ENCODE measurements at places on chromosomes 13 and 19.

DNA sequence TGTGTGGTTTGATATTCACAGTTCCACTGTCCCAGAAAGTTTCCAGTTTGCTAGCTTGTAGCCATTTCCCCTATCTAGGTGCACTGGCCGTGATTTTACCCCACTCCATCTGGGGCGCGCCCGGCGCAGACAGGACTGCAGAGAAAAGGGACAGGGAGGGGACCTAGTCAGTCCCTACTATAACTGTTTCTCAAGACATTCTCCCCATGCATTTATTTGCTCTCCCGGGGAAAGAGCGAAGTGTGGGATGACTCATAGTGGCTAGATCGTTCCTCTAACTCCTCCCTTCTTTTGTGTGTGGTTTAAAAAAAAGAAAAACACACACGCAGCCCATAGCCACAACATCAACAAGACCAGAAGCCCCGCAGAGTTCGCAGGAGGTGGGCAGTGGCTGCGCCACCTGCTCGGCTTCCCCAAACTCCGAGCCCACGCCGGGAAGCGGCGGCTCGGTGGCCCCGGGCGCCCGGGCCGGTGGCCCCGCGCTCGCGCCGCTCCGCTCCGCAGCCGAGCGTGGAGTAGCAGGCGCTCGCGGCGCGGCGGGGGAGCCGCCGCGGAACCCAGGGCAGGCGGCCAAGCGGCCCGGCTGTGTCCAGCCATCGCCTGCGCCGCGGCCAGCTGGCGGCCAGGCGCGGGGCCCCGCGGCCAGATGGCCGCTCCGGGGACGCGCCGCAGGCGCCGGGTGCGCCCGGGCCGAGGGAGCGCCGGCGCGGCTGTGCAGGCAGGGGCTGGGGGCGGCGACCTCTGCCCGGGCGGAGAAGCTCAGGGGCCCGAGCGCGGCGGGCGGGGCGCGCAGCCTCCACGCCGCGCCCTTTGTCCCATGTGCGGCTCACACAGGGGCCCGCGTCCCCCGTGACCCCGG is 653 bp downstream of the TMTC4 start:
- DNase-seq: peak; percentile 67

GRCh38 chr13:66074018-66074615 is 1156.0 kb downstream of the PCDH9 start:
- no peak for DNase-seq

DNA sequence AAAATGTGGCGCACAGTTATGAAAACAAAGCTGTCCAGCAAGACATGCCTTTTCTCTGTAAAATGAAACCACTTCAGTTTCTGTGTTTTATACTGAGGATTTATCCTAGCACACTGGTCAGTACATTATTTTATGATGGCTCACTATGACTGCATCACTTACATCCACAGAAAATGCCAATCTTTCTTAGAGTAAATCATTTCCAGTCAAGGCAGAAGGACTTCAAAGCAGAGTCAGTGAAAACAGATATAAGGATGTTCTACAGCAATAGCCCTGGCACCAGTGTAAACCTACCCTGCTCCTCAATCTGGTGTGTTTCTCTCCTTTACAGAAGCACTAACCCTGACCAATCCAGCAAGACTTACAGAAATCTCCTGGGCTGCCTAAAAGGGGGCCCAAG is 473.5 kb downstream of the GPC6 start:
- no peak for DNase-seq

- DNase-seq: no peak
Observed at GRCh38 chr13:63425131-63425530, 2009.5 kb upstream of the PCDH20 start.

DNA sequence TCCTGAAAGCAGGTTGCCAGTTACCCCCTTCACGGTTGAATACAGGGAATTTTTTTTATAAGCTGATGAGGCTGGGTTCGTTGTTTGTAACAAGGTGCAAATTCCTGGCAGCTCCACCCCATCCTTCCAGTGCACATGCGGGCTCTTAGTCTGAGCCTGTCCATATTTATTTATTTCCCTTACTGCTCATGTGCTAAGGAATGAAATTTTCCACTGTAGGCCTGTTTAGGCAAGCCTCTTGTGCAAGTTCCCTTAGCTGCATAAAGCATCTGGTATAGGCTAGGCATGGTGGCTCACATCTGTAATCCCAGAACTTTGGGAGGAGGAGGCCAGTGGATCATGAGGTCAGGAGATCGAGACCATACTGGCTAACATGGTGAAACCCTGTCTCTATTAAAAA is 560.9 kb upstream of the PCDH9 start:
- DNase-seq: no peak

GRCh38 chr19:15640904-15641597 is 354 bp downstream of the CYP4F3 start:
- DNase-seq: no peak

DNA sequence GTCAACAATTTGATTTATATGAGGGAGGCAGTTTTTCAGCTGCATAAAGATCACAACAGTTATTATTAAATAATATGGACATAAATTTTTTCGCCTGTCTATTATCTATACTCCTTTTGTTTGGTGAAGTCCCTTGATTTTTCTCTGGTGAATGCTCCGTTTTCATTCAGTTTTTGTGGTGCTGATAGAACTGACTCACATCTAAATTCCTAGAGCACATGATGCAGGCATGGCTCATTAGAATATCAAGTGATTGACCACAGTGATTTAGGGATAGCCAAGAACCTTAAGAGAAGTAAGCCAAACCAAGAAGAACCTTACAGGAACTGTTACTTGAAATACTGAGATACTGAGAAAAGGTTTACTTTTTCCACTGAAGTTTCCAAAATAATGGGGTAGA is 208.9 kb downstream of the PRR20E start:
- no peak for DNase-seq

GRCh38 chr19:22088541-22089144 is 36.4 kb downstream of the ZNF257 start:
- DNase-seq: no peak

DNA sequence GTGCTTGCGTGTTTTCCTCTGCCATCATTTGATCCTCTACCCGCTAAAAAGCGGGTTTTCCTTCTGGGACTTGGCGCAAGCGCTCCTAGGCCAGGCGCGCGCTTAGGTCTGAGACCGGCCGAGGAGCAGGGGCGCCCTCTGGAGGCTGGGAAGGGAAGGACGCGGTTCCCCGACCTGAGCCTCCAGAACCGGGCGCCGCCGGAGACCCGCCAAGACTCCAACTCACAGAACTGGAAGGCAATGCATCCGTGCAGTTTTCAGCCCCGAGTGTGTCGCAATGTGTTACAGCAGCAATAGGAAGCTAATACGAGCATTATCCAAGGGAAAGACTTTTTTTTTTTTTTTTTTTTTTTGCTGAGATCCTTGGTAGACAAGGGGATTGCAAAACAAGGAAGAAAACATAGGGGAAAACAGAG is 190.9 kb downstream of the COL4A1 start:
- peak; percentile 56 for DNase-seq

GRCh38 chr19:18475762-18476331 is 37.9 kb upstream of the ISYNA1 start:
- DNase-seq: no peak

GRCh38 chr13:103815619-103816018 is 749.4 kb upstream of the SLC10A2 start:
- DNase-seq: no peak
